Esophagus muscularis mucosa (tissue), 4 donors: ENCODE measurements at places on chromosomes 2 and 18.

DNA sequence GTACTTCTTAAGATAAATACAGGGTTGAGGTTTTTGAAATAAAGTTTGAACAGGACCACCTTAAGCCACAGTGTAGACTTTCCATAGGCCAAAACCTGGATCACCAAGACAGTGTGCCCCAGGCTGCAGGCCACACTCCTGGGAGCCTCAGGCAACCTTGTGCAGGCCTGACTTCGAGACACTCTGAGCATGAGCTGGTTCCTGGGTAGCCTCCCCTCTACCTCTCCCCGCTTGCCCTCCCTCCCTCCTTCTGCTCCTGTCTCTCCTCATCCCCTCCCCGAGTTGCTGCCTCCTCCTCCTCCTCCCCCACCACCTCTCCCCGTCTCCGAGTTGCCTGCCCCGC, 10.6 kb upstream of the PROC start:
- H3K36me3 ChIP-seq, result no peaks in the 10 kb centered on the region
- peak overlapping the region; percentile 92 for H3K27ac ChIP-seq
- H3K4me1 ChIP-seq, result peaks cover 35% of the 10 kb centered on the region
- DNase-seq, result no peak

- H3K4me3 ChIP-seq, result no peak overlapping the region
- H3K36me3 ChIP-seq, result no peaks in the 10 kb centered on the region
- H3K27ac ChIP-seq, result no peak overlapping the region
- DNase-seq, result no peak
- no peaks in the 10 kb centered on the region for H3K27me3 ChIP-seq
Observed at GRCh38 chr2:143841935-143842334, 678.0 kb downstream of the ZEB2 start.

GRCh38 chr18:44725300-44726058, 44.8 kb downstream of the SETBP1 start:
- H3K4me3 ChIP-seq, result no peak overlapping the region
- H3K27me3 ChIP-seq, result no peaks in the 10 kb centered on the region
- no peaks in the 10 kb centered on the region for H3K36me3 ChIP-seq
- DNase-seq, result no peak
- H3K4me1 ChIP-seq, result peaks cover 23% of the 10 kb centered on the region
- H3K27ac ChIP-seq, result peak overlapping the region; percentile 64

DNA sequence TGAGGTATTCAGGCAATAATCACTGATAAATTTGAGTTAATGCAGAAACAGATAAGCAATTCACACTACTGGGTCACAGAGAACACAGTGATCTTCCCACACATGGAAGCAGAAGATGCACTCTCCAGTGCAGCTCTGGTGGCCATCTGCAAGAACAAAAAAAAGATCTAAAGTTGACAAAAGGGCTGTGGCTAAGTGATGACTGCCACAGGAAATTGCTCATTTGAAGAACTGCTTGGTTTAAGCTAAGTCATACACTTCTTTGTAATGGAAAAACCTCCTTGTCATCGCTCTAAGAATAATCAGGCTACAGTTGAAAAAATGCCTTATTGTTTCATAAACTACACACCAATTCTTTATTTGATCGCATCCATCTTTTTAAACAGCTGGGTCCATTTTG, 115.1 kb downstream of the DTNB start:
- H3K36me3 ChIP-seq, result no peaks in the 10 kb centered on the region
- H3K4me1 ChIP-seq, result no peaks in the 10 kb centered on the region

DNA sequence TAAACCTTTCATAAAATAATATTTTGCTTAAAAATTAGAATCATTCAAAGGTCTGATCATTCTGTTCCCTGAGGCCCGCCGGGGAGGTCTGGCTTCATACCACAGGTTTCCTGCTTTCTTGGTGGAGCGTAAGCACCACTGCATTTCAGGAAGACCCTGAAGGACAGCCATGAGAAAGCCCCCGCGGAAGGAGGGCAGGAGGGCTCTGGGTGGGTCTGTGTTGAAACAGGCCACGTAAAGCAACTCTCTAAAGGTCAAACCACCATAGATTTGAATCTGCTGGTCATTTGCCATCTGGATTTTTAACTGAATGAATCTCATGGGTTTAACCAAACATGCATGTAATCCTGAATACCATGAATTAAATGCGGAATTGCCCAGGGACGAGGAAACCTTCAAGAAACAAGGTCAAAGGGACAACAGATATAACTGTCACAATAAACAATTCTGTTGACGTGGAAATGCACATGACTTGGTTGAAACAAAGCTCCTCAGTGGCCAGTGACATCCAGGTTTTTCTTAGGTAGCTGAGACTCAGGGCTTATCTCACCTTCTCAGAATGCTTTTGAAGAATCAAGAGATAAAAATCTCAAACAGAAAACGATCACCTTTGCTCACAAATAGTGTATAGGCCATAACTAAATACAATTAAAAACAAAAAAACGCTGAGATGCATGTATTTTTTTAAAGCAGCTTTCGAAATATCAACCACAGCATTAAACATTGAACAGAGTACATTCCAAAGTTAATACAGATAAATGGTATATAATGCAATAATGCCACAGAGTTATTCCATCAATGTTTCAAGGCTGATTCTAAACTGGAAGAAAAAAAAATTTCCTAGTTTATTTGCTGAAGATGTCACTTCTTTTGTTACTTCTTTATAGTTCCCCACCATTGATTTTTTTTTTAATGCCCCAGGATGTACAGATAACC, 193.2 kb downstream of the BCL2 start:
- H3K27ac ChIP-seq, result no peak overlapping the region
- peaks cover 7% of the 10 kb centered on the region for H3K4me1 ChIP-seq
- H3K27me3 ChIP-seq, result no peaks in the 10 kb centered on the region
- DNase-seq, result no peak
- H3K4me3 ChIP-seq, result no peak overlapping the region
- no peaks in the 10 kb centered on the region for H3K36me3 ChIP-seq

- no peak for DNase-seq
- no peaks in the 10 kb centered on the region for H3K36me3 ChIP-seq
- no peaks in the 10 kb centered on the region for H3K27me3 ChIP-seq
- H3K27ac ChIP-seq, result no peak overlapping the region
Observed at GRCh38 chr18:59721931-59722330, 24.7 kb upstream of the CCBE1 start.

GRCh38 chr2:10544252-10544651, 96.1 kb upstream of the ODC1 start:
- H3K4me1 ChIP-seq, result peaks cover 1% of the 10 kb centered on the region
- H3K27me3 ChIP-seq, result peaks cover 10% of the 10 kb centered on the region
- no peak overlapping the region for H3K27ac ChIP-seq
- no peak for DNase-seq
- no peaks in the 10 kb centered on the region for H3K36me3 ChIP-seq

GRCh38 chr18:3092727-3093126, 79.8 kb upstream of the LPIN2 start:
- peak; percentile 82 for DNase-seq
- peaks cover 8% of the 10 kb centered on the region for H3K36me3 ChIP-seq
- H3K27ac ChIP-seq, result no peak overlapping the region
- no peak overlapping the region for H3K4me3 ChIP-seq
- H3K4me1 ChIP-seq, result peaks cover 4% of the 10 kb centered on the region

DNA sequence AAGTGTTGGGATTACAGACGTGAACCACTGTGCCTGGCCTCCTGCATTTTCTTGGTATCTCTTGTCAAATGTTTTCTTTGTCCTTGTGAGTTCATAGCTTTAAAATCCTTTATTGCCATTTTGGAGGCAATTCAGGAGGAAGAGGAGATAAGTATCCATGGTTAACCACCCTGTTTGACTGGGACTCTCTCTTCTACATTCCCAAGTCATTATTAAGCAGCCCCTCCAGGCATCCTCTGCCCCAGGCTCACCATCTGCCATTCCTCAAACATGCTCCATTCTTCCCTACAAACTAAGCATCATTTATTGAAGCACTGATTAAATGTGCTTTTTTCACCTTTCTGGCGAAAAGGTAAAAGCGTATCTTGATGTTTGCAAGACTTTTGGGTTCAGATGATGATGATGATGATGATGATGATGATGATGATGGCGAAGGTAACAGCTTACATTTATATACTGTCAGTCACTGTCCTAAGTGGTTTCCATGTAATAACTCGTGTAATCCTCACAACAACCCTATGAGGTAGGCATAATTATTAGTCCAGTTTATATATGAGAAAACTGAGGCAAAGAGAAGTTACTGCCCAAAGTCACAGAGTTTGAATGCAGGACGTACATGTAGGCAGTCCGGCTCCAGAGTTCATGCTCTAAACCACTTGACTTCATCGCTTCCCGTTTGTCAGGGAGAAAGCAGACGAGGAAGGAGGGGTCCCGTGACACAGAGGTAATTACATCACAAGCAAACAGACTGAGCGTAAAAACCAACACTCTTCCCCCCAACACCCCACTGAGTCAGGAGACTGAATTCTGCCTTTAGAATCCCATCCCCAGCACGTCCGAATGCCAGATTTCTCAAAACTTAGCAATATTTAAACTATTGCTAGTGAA, 69.7 kb upstream of the ACKR3 start:
- no peak for DNase-seq
- no peak overlapping the region for H3K4me3 ChIP-seq
- H3K36me3 ChIP-seq, result no peaks in the 10 kb centered on the region
- H3K4me1 ChIP-seq, result no peaks in the 10 kb centered on the region

DNA sequence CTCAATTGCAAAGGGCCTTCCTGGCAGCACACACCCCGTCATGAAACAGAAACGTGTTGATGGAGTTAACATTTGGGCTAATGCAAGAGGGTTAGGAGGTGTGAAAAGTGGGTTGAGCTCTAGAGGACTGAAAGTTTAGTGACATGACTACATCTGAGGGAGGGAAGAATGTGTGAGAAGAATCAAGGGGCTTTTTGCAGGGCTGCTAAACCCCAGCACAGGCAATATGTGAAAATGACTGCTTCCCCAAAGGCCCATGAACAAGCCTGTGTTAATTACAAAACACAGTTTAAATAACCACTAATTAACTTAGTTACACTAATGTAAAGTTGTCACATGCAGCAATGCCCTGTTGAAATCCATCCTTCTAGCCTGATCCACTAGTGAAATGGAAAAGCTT, 63.4 kb upstream of the PEX13 start:
- no peaks in the 10 kb centered on the region for H3K27me3 ChIP-seq
- H3K36me3 ChIP-seq, result peaks cover 30% of the 10 kb centered on the region
- no peak overlapping the region for H3K27ac ChIP-seq
- DNase-seq, result no peak

DNA sequence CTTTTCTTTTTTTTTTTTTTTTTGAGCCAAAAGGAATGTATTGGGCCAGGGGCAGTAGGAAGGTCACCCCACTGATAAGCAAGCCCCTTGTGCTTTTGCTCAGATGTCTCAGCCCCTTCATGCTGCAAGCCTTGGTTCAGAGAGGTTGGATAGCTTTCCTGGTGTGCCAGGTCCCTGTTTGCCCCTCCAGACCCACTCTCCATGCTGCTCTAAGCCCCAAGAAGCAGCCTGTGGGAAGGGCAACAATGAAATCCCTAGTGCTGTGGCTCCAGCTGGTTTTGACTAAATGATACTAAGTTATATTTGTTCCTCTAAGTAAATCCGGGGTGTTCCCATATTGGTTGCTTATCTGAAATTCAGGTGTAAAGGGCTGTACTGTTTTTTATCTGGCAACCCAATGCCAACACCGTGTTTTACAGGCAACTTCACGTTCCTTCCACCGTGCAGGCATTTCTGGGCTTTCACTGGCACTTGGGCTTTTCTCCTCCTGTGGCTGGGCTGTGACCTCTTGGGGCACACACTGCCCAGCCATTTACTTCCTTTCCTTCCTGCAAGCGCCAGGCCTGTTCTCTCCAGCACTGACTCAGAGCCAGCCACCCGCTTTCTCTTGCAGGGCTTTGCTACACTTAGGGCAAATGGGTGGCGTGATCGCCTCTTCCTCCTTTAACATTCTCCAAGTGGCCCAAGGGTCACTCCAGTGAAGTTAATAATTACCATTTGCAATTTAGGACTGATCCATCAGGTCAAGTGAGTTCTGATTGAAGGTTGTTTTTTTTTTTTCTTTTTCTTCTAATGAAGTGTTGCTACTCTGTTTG, 21.6 kb downstream of the MERTK start:
- DNase-seq, result no peak
- H3K27me3 ChIP-seq, result no peaks in the 10 kb centered on the region
- H3K27ac ChIP-seq, result no peak overlapping the region
- no peak overlapping the region for H3K4me3 ChIP-seq
- H3K4me1 ChIP-seq, result peaks cover 10% of the 10 kb centered on the region
- no peaks in the 10 kb centered on the region for H3K36me3 ChIP-seq

DNA sequence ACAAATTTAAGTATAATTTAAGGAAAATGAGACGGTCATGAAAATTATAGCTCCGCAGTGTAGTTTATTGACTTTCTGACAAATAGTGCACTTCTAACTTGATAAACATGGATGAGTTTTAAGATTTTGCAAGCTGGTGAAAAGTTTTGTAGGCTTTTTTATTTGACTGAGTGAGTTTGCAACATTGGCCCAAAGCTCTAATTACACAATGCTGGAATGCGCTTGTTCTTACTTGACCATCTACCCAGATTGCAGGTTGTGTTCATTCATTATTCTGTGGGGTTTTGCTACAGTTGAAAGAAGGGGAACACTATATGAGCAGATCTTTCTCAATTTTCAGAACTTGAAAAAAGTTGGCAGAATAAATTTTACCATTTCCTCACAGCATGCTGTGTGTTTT, 13.5 kb downstream of the SPOPL start:
- no peaks in the 10 kb centered on the region for H3K27me3 ChIP-seq
- no peak for DNase-seq
- H3K27ac ChIP-seq, result no peak overlapping the region
- peaks cover 49% of the 10 kb centered on the region for H3K4me1 ChIP-seq
- H3K4me3 ChIP-seq, result no peak overlapping the region

- H3K4me3 ChIP-seq, result no peak overlapping the region
- no peaks in the 10 kb centered on the region for H3K36me3 ChIP-seq
- no peak for DNase-seq
- H3K27me3 ChIP-seq, result peaks cover 24% of the 10 kb centered on the region
- H3K27ac ChIP-seq, result no peak overlapping the region
Observed at GRCh38 chr2:240350696-240351087, 84.8 kb upstream of the GPC1 start.

- no peak overlapping the region for H3K4me3 ChIP-seq
- no peak for DNase-seq
- H3K27ac ChIP-seq, result no peak overlapping the region
- no peaks in the 10 kb centered on the region for H3K36me3 ChIP-seq
Observed at GRCh38 chr2:162172802-162173370, 20.8 kb upstream of the GCG start.

DNA sequence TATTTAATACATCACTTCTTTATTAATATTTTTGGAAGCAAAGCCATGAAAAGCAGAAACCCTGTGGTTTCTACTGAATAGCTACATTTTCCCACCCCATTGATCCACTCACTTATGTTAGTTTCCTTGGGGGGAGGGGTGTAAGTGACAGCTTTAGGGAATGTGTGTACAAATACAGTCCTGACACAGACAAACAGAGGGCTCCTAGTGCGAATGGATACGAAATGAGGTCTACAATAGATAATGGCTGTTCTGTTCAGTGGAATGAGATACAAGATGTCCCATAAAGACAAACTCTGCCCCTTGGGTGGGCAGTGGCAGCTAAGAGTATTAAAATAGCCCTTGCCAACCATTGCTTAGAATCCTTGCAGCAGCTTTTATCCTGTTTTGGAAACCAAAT, 312.9 kb downstream of the NCKAP5 start:
- H3K4me3 ChIP-seq, result no peak overlapping the region
- H3K4me1 ChIP-seq, result no peaks in the 10 kb centered on the region
- H3K36me3 ChIP-seq, result no peaks in the 10 kb centered on the region
- H3K27me3 ChIP-seq, result no peaks in the 10 kb centered on the region
